Nephron progenitor cell (in vitro differentiated cells): ENCODE measurements at places on chromosomes 13 and 19.

- no peak for DNase-seq
Measured at GRCh38 chr19:42154471-42155323, 22.5 kb upstream of the POU2F2 start.

DNA sequence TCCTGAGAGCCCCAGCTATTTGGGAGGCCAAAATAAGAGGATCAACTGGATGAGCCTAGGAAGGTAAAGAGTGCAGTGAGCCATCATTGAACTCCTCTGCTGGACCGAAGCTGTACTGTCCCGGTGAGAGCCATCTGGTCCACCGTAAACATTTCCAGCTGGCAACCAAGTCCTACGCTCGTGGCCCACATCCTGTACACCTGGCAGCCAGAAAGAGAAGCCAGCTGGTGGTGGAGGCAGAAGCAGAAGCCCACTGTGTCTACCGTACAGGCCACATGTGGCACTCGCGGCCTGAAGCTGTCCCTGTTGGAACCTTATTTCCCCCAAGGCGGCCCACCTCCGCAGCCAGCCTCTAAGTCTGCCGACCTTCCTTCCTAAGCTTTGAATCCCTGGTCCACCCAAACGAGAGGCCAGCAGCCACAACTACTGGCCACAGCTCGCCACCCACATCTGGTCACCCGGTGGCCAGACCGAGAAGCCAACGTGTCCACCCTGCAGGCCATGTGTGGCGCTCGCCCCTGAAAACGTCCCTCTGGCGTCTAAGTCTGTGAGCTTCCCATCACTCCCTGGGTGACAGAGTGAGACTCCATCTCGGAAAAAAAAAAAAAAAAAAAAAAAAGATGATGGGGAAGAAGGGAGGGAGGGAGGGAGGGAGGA, 14.2 kb upstream of the ZNF91 start:
- no peak for DNase-seq

- no peak for DNase-seq
Measured at GRCh38 chr13:44359983-44360375, 13.6 kb upstream of the SERP2 start.

DNA sequence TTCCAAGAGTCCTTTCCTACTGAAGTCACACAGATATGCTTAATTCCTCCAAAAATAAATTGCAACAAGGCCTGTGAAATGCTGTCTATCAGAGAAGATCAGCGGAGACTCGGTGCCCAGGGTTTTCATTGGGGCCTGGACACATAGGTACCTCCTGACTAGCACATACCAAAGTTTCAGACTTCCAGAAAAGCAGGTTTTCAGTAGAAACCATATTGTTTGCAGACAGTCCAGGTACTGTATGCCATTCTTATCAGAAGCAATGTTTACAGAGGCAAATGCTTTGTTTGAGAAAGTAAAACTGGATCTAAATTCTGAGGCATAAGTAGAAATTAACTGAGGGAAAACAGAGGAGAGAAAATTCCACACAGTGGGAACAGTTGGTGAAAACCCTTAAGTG, 12.8 kb downstream of the ZNF229 start:
- no peak for DNase-seq

DNA sequence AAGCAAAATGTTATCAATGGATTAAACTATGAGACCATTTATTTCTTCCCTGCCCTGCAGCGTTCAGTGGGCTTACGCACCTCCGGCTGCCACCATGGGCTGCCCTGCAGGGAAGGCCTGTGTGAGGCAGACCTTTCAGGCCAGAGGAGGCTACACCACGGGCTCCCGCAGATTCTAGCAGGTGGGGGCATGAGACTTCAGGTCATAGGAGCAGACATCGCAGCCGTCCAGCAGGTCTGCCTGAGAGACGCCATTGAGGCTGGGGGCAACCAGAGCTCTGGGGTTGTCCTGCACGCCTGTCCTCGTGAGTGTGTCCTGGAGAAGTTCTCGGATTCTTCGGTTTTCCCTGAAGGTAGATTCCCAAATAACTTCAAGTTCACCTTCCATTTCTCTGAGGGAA, 9.4 kb upstream of the SLC7A9 start:
- no peak for DNase-seq

GRCh38 chr13:40494513-40494912, 171.9 kb downstream of the FOXO1 start:
- no peak for DNase-seq

DNA sequence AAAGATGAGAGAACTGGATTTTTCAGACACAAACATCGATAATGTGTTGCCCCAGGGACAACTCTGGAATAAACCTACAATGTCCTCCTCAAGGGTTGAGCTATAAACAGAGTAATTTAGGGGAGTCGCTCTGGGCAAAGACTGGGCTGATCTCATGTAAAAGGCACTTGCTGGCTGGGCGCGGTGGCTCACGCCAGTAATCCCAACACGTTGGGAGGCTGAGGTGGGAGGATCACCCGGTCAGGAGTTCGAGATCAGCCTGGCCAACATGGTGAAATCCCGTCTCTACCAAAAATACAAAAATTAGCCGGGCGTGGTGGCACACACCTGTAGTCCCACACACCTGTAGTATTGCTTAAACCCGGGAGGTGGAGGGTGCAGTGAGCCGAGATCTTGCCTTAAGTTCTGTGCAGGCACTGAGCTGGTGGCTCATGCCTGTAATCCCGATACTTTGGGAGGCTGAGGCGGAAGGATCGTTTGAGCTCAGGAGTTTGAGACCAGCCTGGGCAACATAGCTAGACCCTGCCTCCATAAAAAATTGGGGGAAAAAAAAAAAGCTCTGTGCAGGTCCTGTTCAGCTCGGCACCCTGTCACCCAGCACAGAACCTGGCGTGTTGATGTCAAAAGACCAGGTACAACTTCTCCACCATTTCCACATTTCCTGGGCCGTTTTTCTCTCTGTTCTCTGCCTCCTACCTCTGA, 1.4 kb downstream of the TIMM44 start:
- no peak for DNase-seq

GRCh38 chr13:41802684-41803444, 158.0 kb downstream of the VWA8 start:
- no peak for DNase-seq

GRCh38 chr13:32117701-32118100, 86.1 kb downstream of the FRY start:
- no peak for DNase-seq

DNA sequence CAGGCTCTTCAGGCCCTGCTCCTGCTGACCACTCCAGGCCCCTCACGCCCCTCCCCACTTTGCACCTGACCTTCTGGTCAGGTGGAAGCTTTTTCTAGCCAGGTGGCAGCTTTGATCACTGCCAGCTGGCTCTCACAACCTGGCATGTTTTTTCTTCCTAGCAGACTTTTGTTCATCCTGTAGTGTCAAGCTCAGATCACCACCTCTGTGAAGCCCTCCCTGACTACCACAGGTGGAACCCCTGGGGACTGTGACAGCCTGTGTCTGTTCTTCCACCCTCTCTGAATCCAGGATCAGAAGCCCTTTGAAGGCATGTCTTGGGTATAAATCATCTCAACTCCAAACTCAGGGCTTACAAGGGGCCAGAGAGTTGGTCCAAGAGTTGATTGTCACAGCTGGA, 10.3 kb upstream of the CNFN start:
- DNase-seq: no peak

- DNase-seq: no peak
Measured at GRCh38 chr13:58611117-58611516, 979.6 kb downstream of the PCDH17 start.

DNA sequence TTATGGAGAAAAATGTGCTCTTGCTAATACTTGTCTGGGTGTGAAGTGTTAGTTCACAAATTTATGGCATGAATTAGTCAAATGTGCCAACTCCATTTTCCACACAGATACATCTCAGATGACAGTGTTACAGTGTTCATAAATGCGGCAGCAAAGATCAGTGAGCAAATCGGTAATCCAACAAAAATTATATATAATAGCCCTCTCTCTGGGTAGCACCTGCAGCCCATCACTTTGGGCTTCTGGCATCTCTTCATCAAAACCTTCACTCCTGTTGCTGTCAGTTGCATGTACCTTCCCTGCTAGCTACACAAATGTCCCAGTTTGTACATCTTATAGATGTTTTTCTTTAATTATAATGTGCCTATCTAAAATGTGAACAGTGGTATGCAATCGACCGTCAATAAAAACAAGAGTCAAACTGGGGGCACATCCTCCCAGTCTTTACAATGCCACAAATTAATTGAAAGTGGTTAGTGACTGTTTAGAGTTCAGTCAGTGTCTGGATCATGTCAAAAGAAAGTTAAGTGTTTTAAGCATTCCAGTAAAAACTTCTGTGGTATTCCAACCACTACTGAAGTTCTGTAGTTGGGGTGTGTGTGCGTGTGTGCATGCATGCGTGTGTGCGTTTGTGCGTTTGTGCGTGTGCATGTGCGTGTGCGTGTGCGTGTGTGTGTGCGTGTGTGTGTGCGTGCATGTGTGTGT, 448.9 kb downstream of the DCT start:
- DNase-seq: no peak

DNA sequence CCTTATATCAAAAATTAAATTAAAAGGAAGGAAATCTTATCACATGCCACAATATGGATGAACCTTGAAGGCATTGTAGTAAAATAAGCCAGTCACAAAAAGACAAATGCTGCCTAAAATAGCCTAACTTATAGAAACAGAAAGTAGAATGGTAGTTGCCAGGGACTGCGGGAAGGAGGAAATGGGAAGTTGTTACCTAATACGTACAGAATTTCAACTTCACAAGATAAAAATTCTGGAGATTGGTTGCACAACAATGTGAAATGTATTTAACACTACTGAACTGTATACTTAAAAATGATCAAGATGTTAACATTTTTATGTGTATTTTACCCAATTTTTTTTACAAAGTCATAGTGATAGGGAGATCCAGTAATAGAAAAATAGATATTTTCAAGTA, 10.2 kb upstream of the N4BP2L2 start:
- no peak for DNase-seq

- no peak for DNase-seq
Measured at GRCh38 chr13:69580255-69580654, 527.4 kb upstream of the ATXN8OS start.

DNA sequence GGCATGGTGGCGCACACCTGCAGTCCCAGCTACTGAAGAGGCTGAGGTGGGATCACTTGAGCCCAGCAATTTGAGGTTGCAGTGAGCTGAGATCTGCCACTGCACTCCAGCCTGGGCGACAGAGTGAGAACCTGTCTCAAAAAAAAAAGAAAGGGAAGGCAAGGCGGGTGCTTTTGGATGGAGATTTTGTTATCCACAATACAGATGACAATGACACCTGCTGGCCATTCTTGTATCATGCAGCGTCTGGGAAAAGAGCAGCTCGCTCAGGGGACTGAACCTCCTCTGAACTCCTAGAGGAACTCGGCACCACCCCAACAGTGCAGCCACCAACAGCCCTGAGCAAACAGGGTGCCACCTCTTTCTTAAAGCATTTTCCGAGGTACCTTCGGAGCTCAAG, 22.8 kb downstream of the HAUS8 start:
- DNase-seq: peak; percentile 48

DNA sequence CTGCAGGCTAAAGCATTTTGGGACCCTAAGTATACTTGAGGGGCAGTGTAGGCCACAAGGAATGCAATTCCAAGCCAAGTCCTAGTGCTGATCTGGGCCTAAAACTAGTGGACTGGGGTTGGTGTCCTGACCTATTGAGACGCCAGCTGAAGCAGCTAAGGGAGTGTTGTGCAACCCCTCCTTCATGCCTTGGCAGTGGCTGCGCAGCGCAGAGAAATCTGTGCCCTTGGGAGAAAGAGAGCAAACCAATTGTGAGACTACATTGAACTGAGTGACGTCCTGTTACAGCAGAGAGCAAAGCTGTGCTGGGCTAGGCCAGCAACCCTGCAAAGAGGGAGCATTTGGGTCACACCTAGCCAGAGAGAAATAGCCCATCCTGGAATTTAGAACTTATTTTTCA, 2715.0 kb upstream of the PCDH20 start:
- no peak for DNase-seq

GRCh38 chr19:45999653-46000121, 4.4 kb downstream of the CCDC61 start:
- peak; percentile 63 for DNase-seq

DNA sequence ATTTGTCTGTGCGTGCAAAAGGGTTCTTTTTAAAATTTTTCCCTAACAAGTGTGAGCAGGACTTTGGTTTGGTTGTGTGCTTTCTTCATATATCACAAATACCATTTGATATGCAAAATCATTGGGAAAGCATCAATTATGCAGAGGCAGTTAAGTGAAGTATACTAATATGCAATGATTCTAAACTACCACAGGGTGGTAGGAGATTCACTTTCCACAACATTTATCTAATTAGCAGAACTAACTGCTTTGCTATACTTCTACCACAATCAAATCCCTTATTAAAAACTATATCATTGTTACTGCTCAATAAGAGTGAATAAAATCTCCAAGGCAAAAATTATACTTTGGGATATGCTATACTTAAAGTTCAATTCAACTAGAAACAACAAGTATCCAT, 2738.9 kb upstream of the PCDH20 start:
- no peak for DNase-seq

DNA sequence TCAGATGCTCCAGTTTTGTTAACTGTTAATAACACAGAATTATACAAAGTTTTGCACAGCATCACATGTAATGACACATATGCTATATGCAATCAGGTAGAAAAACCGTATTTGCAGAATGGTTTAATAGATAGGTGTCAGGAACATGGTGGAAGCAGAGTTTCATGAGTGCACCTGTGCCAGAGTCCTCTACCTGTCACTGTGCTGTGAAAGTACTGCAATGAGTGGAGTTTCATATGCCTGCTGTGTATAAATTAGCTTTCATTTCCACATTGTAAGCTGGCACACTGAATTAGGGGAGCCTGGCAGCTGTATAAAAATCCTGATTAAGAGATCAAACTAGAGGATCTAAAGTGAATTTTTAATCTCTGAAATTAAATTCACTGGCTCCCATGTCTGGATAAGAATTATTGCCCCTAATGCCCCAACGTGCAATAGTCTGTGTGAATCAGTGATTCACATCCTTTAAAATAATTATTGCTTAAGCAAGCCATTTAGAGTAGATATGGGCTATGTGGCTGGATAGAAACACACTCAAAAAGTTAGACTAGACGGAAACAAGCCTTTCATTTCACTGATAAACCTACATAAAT, 8.5 kb upstream of the EEF1AKMT1 start:
- DNase-seq: no peak

GRCh38 chr13:94198681-94199080, 280.8 kb downstream of the DCT start:
- no peak for DNase-seq

DNA sequence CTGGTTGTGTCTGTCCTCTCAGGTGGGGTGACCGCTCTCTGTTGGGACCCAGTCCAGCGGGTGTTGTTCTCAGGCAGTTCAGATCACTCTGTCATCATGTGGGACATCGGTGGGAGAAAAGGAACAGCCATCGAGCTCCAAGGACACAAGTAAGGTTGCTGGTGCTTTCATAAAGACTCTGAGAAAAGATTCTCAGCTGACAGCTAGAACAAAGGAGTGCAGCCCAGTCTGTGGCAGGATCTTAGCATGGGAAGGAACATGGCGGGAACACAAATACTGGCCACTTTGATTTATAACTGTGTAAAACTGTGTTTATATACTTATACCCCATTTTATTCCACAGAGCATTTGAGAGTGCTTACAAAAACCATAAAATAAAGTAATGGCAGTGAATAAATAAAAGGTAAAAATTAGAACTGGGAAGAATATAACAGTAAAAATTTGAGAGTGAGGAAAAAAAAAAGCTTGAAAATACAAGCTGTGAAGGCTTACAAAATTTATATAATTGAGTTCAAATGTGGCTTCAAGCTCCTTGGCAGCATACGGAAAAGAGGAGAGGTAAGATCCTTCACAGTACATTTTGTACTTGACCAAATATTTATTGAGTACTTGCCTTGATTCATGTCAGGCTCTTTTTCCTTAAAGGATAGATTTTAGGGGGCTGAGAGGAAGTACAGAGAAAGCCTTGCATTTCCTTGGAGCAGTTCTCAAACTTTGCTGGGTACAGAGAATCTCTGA, 64.8 kb downstream of the DHRS12 start:
- no peak for DNase-seq
